ENCODE measurements at places on chromosomes 3 and 15.

- no peak for DNase-seq
Measured at GRCh38 chr3:158763421-158763820, 31.2 kb upstream of the RARRES1 start.

DNA sequence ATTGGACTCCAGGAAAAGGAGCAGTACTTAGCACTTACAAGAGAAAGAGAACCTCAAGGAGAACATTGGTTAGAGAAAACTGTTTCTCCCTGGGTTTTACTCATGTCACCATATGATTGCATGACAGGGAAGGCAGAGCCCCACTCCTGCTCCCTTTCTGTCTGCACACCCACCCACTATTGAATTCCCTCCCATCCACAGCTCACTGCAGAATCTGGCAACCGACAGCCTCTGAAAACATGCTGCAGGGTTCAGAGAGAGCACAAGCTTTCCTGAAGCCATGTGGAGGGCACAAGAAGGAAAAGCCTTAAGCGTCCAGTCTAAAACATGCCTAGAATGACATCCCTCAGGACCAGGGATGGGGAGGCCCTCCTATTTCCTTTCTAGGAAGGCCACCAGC, 3.0 kb upstream of the IL17RD start:
- DNase-seq = no peak

GRCh38 chr3:27591312-27592210, 107.4 kb upstream of the SLC4A7 start:
- DNase-seq = no peak

DNA sequence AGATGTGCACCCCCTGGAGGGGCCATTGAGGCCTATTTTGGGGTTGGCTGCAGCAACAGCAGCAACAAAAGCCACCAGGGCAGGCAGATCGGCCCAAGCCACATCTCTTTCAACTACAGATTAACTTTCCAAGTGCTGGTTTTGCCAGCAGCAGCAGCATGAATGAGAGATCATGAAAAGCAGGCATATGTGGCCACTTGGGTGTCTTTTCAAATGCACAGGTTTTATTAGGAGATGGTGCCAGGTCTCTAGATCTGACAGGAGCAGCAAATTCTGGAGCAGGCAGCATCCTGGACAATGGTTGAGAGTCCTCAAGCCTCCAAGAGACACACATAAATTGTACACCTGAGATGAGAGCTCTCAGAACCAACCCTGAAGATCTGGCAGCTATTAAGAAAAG, 31.7 kb upstream of the CCDC66 start:
- no peak for DNase-seq

DNA sequence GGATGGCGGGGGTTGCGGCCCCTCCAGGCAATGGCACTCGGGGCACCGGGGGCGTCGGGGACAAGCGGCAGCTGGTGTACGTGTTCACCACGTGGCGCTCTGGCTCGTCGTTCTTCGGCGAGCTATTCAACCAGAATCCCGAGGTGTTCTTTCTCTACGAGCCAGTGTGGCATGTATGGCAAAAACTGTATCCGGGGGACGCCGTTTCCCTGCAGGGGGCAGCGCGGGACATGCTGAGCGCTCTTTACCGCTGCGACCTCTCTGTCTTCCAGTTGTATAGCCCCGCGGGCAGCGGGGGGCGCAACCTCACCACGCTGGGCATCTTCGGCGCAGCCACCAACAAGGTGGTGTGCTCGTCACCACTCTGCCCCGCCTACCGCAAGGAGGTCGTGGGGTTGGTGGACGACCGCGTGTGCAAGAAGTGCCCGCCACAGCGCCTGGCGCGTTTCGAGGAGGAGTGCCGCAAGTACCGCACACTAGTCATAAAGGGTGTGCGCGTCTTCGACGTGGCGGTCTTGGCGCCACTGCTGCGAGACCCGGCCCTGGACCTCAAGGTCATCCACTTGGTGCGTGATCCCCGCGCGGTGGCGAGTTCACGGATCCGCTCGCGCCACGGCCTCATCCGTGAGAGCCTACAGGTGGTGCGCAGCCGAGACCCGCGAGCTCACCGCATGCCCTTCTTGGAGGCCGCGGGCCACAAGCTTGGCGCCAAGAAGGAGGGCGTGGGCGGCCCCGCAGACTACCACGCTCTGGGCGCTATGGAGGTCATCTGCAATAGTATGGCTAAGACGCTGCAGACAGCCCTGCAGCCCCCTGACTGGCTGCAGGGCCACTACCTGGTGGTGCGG, 1.9 kb downstream of the CHST2 start:
- DNase-seq = peak; percentile 45

- DNase-seq = no peak
Measured at GRCh38 chr3:197514786-197515355, 40.9 kb downstream of the BDH1 start.

DNA sequence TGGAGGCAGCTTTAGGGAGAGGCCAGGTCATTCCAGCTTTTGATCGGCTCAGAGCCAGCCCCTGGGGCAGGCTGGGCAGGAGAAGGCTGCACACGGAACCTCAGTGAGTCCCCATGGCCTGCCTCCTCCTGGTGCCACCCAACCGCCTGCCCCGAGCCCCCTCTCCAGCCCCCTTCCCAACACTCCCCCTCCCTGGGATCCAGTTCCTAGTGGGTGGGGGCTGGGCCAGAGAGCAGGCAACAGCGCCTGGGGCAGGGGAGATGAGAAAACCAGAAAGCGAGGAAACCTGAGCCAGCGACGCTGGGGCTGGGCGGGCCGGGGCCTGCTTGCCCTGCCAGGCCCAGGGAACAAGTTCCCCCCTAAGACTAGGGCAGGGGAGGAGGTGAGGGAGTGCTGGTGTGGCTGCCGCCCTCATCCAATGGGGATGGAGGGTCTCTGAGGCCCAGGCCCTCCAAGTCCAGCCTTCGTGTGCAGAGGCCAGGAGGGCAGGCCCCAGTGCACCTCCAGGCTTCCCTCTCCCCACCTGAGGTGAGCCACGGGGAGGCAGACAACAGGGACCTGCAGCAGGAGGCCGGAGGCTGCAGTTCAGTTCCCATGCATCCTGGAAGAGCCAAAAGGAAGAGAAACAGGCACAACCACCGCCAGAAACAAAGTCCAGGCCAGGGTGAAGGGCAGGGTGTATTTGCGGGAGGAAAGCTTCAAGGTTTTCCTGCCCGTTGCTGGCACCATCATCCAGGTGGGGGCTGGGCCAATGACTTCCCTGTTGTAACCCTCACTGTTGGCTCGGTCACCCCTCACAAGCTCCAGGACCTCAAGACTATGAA, 4.0 kb upstream of the SEMA3F start:
- DNase-seq = no peak

- no peak for DNase-seq
Measured at GRCh38 chr3:94372026-94372425, 309.2 kb downstream of the NSUN3 start.

DNA sequence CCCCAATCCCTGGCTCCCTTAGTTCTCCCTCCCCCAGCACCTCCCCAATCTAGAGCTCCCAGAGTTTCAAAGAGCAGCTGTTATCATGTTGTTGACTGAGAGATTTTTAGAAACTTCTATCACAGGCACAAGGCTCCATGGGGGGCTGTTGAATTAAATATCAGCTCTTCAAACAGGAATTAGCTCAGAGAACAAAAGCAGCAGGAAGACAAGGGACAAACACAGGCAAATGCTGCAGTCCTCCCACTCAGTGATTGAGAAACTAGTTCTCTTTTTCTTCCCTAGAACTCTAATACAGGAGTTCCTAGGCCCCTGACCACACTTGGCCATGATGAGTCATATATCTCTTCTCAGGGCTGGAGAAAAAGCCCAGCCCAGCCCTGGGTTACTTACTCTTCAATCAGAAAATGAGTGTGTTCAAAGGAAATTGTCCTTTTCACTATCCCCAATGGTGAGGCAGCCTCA, 262.1 kb downstream of the IGSF11 start:
- DNase-seq = no peak

DNA sequence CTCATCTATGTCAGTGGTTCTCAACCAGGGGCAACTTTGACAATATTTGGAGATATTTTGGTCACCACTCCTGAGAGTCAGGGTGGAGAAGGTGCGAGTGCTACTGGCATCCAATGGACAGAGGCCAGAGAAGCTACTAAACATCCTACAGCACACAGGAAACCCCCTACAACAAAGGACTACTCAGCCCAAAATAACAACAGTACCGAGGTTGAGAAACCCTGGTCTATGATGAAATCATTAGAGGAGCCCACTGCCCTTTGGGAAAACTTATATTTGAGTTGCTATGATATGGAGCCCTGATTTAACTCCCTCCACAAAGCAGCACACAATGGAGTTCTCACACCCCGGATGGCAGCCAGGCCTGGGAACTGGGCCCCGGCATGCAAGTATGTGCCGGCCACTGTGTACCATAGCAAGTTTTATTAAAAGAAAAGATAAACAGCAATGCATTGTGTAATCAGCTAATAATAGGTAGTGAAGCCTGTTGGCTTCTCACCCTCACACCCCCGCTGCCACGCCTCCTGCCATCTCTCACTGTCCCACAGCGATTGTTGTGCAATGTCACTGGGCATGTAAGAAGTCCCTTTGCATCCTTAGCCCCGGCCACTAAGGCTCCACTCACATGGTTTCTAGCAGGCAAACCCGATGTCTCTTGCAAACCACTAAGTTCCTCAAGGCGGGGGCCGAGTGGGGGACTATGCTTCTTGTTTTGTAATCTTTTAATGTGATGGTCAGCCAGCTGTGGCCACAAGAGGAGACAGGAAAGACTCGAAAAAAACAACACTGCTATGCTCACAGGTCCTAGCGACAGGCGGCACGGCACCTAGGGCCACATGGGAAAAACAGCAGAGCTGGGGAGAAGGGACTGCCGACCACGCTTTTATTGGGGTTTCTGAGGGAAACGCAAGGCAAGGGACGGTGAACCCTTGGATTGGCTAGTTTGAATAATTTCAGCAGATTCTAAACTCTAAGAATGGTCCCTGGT, 110.0 kb downstream of the AQP9 start:
- DNase-seq = no peak

- peak; percentile 41 for DNase-seq
Measured at GRCh38 chr3:132535575-132536441, 61.3 kb upstream of the ACKR4 start.

DNA sequence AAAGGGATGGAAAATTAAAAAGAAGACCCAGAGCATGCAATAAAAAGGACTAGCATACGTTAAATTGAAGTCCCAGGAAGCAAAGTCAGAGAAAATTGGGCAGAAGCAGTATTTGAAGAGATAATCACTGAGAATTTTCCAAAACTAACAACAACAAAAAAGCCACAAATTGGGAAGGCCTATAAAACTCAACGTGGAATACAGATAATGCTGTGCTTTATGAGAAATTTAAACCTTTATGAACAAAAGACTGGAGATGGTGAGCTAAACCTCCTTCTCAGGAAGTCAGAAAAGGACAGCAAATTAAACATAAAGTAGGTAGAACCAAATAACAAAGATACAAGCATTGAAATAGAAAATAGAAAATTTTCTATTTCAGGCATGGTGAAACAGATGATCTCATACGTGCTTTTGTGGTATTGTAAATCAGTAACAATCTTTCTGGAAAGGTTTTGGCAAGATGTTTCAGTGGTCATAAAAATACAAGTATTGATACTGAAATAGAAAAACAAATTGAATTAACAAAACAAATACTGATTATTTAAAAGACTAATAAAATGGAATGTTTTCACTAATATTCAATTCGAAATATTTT, 55.6 kb downstream of the LYSMD4 start:
- DNase-seq = no peak

DNA sequence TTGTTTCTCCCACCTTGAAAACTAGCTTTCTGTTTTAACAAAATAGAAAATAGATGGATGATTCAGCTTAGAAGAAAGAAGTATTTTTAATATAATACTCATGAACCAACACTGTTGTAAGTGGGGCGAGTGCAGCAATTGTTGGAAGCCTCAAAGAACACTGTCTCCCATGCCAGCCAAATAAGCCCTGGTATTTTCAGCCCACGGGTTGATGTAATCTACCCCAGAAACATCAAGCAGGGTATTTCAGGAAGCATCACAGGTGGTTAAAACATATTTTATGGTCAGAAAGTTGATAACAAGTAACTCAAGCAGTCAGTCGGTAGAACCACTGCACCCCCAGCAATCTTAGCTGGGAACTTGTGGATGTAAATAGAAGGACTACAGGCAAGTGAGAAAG, 115.9 kb downstream of the SV2B start:
- DNase-seq = no peak

DNA sequence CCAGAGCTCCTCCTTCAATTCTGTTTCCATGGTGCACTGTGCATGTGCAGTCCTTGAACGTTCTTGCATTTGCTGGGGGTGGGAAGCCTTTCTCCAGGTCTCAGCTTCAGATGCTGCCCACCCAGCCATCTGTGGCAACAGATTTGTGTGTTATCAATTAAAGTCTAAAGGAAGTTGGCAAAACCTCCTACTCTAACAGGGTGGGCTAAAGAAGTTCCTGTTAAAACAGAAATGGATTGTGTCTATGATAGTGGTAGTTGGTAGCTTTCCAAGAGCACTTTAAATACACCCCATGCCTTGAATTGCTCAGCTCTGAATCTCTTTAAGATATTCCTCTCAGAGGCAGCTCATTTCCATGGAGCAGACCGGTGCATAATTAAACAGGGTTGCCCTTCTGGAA, 488.0 kb upstream of the SUCLG2 start:
- DNase-seq = no peak

DNA sequence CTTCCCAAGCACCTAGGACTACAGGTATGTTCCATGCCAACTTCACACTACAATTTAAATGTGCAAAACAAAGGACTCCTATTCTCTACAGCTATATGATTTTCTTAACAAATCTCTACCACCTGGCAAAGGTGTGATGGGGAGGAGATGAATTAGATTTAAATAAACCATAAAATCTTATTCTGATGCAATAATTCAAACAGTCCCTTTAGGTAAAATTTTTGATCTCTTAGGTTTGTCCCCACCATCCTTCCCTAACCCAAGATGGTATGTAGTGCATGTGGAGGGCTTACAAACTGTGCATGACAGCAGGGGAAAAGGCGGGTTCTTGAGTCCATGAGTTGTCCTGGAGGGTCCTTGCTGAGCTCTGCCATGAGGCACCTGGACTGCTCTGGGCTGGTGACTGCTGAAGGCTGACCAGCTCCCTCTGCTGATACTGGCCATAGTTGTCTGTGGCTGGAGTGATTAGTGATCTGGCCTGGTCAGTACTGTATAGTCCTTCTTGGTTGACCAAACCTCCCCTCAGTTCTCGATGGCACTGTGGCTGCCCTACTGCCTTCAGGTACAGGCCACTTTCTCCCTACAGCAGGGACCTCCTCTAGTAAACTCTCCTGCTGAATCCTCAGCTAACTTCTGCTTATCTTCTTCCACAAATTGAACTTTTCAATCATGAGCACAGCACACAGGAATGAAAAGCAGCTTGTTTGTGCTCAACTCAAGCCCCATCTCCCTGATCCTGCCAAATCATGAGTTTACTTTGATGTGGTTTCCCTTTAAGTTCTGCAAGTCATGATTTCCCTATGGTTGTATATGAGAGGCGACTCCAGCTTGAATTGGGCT, 30.1 kb downstream of the CFAP161 start:
- DNase-seq = no peak

DNA sequence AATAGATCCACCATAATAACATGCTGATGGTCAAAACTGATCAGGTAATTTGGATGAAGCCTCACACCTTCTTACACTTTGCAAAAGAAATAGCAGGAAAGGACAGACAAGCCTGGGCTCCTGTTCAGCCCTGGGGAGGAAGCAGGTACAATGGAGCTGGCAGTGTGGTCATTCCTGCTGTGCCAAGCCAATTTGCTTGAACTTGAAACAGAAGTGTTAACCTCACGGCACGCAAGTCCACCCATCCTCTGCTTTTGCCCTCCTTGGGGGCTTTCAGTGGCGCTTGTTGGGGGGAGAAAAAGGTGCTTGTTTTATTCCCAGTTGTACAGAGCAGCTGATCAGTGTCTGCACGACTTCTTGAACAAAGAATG, 36.8 kb upstream of the RFTN1 start:
- no peak for DNase-seq
